ENCODE measurements at places on chromosomes 11 and 22.

- no peak for DNase-seq
Measured at GRCh38 chr22:35649636-35650250, 1.5 kb downstream of the APOL6 start.

- DNase-seq = no peak
Measured at GRCh38 chr11:115458877-115459276, 45.3 kb downstream of the CADM1 start.

DNA sequence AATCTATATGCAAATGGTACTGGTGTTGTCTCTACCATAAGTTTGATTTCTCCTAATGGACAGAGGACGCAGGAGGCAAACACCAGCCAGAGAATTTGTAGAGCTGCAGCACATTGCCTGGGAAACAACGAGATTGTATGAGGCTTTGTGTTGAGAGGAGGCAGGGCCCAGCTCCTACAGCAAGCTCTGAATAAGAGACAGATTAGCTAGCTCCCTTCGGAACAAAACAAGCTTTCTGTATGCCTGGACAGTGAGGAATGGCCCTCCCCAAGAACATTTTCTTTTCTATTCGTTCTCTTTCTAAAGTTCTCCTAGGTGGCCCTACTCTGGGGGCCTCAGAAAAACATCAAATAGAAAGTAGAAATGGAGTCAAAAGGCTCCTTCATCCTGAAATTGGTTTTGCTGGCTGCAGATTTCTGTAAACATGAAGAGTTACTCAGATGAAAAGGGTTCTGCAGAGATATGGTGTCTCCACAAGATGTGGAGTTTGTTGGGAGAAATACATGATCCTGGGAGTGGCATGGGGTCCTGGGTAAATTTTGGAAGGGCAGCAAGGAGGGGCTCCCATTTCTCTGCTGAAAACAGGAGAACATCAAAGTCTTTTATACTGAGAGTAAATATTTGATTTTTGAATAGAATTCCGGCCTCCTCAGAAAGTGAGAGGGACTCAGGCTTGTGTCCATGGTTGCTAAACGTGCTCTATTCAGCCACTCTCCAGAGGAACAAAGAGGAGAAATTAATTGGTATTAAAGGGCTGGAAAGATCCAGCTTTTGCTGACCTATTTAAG, 6.8 kb upstream of the HEPACAM start:
- DNase-seq = no peak

GRCh38 chr11:46916286-46917108, 1.9 kb downstream of the LRP4 start:
- no peak for DNase-seq

- DNase-seq = no peak
Measured at GRCh38 chr22:35996596-35996995, 32.0 kb downstream of the RBFOX2 start.

- DNase-seq = no peak
Measured at GRCh38 chr11:33617672-33618350, 82.8 kb downstream of the C11orf91 start.

DNA sequence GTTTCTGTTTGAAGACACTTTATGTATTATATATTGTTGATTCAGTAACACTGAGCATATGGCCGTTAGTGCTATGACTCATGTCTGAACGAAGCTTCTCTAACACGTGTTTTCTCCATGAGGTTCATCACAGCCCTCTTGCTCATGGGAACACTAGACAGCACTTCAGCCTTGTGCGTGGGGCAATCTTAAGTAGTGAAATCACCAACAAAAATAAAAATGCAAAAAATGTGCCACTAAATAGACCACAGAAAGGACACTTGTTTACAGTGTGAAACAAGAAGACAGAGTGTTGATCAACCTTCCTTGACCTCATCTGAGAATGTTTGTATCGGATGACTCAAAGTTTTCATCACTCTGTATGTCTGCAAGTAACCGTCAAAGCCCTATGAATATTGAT, 94.5 kb downstream of the FDX1 start:
- DNase-seq = no peak
